T-helper 2 cell treated with Interferon-gamma antibody and Interleukin-4, amounts not matched to agents 5 μg/mL and 100 μg/mL, for 36 hours (primary cell): ENCODE measurements at places on chromosomes 13 and 19.

- DNase-seq, result no peak
These were observed 3.8 kb upstream of the KPTN start for GRCh38 chr19:47487551-47488515.

GRCh38 chr13:32205431-32206096, 109.6 kb downstream of the ZAR1L start:
- no peak for DNase-seq

GRCh38 chr13:103192511-103193135, 126.4 kb upstream of the SLC10A2 start:
- DNase-seq, result no peak

GRCh38 chr19:35478794-35479677, 11.2 kb downstream of the KRTDAP start:
- no peak for DNase-seq

DNA sequence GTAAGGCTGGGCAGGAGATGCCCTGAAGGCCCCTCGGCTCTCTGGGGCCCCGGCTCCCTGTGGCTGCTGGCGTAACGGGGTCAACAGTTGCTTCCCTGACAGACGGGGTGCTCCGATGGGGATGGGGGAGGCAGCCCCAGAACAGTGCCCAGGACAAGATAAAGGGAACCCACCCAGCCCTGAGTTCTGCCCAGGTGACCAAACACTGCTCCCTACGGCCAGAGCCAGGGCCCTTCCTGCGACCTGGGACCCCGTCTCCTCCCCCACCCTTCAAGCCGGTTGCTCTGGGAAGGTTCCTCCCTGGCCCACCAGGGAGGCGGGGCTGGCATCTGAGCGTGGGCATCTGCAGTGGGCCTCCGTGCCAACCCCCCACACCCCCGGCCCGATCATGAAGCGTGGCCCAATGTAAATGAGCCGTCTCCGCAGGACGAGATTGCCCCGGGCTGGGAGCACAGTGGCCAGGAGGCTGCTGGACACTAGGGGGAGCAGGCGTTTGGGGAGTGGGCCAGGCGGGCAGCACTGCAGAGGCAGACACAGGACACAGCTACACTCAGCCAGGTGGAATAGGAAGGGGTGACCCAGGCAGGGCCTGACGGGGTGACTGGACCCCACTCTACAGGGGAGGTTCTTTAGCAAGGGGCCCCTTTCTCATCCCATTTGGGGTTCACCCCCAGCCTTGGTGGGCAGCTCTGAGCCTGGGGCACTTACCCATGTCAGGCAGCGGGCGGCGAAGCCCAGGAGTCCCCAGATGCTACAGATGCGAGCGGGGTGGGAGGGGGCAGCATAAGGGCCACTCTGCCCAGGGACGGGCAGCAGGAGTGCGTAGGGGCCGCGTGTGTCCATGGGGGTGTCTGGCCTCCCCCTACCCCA, 1.2 kb upstream of the NKPD1 start:
- DNase-seq, result no peak

GRCh38 chr19:41944336-41944735, 14.8 kb downstream of the RABAC1 start:
- no peak for DNase-seq

- DNase-seq, result no peak
These were observed 32.2 kb upstream of the USP12 start for GRCh38 chr13:27203854-27204253.

DNA sequence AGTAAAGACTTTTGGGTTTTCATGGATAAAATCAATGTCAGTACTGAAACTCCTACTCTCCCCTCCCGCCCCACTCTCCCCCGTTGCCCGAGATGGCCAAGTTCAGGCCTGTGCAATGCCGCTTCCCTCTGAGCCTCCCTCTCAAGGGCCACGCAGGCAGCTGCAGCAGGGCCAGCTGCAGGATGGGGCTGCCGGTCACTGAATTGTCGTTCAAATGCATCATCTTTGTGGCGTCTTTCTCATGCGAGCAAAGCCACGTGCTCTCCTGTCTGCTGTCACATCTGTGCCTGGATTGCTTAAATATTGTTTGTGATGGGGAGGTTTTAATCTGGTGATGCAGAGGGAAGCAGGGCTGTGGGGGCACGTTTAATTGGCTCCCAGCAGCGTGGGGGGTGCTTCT, 26.6 kb downstream of the SHISA2 start:
- DNase-seq, result no peak

DNA sequence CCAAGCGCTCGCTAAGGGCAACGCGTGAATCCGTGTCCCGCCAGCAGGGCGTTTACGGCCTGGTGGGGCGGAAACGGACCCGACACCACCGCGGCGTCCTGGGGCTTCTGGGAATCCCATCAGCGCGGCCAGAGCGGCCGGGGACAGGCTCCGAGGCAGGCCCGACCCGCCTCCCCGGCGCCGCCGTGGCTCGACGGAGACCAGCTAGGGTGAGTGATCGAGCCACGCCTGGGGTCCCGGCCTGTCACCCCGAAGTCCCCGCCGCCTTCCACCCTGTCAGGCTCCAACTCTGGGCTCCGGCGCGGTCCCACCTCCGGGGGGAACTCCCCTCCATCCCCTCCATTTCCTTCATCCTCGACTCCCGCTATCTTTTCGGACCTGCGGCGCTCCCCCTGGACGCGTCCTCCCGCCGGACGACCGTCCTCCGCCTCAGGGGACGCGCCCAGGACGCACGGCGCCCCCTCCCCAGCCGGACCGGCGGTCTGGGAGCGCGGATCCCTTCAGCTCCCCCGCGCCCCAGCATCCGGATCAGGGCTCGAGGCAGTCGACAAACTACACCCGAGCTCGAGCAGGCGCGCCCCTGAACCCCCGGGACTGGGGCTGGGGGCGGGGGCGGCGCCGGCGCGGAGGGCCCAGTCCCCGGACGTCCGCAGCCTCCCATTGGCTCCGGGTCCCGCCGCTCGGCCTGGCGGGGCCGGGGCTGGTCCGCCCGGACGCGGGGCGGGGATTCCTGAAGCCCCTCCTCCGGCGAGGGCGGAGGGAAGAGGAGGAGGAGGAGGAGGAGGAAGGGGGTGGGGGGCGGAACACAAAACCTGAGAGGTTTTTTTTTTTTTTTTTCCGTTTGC, 638 bp upstream of the BICRA start:
- peak; percentile 93 for DNase-seq
